Stimulated activated CD8-positive, alpha-beta memory T cell treated with anti-CD3 and anti-CD28 coated beads, Interleukin-4, amount 100 ng/mL, for 48 hours (primary cell): ENCODE measurements at places on chromosomes 2 and 18.

- DNase-seq: no peak
These were observed 164.5 kb upstream of the SIX3 start for GRCh38 chr2:44777036-44777435.

GRCh38 chr2:127957240-127957639 lies 70.6 kb downstream of the SAP130 start:
- no peak for DNase-seq

GRCh38 chr18:9697121-9697520 lies 11.0 kb upstream of the RAB31 start:
- DNase-seq: no peak

DNA sequence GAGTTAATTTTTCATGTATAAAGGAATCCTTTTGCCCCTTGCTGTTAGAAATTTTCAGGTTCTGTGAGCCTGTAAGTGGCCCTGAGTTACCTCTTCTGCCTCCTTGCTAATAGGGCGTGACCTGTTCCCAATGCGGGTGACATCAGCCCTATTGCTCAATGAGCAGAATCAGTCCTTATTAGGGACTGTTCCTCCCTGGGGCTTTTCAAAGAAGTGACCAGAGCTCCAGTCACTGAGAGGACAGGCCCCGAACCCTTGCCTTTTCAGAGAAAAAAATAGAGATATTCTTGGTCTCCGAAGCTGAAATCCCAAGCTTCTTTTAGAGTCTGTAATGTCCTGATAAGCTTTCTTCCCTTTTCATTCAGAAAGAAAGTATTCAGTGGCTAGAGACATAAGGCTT lies 8.2 kb upstream of the APOB start:
- DNase-seq: no peak

GRCh38 chr2:120528693-120529076 lies 182.7 kb downstream of the INHBB start:
- DNase-seq: no peak

- DNase-seq: no peak
These were observed 111.7 kb downstream of the SH3BP4 start for GRCh38 chr2:235063471-235063961.

GRCh38 chr2:176193048-176193447 lies 4.6 kb downstream of the HOXD1 start:
- DNase-seq: no peak

DNA sequence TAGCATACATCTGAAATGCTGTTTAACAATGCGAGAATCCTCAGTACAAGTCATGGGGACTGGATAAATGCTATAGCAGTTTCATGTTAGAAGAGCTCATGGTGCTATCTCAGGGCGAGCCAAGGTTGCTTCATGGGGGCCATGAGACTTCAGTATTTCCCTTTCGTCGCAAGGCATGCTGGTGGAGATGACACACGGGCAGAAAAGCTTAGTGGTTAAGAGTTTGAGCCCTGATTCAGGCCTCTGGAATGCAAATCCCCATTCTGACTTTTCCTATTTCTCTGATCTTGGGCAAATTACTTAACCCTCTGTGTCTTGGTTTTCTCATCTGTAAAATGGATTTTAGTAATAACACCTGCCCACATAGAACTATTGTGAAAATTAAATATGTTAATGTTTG lies 57.4 kb upstream of the EPHA4 start:
- no peak for DNase-seq

DNA sequence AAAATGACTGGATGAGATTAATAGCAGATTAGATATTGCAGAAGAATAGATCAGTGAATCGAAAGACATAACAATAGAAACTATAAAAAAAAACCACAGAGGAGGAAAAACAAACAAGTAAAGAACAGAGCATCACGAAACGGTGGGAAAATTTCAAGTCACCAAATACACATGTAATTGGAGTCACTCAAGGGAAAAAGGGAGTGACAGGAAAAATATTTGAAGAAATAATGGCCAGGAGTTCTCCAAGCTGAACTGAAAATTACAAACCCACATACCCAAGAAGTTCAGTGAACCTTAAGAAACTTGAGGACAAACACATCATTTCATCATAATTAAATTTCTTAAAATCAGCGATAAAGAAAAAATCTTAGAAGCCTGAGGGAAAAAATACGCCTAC lies 11.0 kb upstream of the IL1R1 start:
- DNase-seq: no peak

DNA sequence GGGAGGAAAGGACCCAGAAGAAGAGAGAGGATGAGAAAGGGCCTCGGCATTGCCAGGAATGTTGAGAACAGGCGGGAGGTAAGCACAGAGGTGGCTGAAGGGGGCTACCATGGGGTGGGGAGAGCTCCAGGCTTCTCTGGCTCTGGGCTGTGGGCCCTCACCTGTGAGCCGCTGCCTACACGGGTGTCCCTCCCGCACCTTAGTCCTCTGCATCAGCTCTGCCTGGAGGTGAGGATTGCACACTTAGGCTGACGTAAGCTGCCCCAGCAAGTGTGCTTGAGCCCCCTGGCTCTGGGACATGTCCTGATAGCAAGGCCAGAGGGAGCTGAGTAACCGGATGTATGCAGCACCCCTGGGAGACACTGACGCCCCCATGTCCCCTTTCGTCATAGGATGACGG lies 33.9 kb downstream of the TMEM18 start:
- DNase-seq: no peak

DNA sequence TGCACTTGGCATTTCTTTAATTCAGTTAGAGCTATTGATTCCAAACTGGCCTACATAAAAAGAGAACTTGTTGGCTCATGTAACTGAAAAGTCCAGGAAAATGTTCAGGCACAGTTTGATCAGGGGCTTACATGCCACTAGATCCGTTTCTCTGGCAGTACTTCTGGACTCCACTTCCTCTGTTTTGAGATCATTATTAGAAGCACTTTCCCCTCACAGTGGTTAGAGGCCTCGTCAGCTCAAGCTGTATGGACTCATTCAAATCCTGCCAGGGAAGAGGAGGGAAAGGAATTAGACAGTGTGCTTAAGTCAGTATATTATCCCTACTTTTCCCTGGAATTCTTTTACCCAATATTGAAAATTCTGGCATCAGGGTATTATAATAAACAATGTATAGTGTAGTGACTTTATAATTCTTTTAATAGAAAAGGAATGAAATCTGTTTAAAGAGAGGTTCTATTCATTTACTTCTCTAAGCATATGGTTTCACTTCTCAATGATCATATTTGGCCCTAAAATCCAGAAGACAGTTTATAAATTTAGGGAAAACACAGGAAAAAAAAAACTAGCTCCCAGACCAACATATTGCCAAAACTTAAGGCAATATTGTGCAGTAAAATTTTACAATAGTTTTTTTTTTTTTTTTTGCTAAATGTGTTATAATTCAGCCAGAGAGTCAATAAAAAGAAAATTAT lies 92.0 kb downstream of the ARMC9 start:
- DNase-seq: no peak

- no peak for DNase-seq
These were observed 83.9 kb downstream of the RTP5 start for GRCh38 chr2:241953324-241953928.

DNA sequence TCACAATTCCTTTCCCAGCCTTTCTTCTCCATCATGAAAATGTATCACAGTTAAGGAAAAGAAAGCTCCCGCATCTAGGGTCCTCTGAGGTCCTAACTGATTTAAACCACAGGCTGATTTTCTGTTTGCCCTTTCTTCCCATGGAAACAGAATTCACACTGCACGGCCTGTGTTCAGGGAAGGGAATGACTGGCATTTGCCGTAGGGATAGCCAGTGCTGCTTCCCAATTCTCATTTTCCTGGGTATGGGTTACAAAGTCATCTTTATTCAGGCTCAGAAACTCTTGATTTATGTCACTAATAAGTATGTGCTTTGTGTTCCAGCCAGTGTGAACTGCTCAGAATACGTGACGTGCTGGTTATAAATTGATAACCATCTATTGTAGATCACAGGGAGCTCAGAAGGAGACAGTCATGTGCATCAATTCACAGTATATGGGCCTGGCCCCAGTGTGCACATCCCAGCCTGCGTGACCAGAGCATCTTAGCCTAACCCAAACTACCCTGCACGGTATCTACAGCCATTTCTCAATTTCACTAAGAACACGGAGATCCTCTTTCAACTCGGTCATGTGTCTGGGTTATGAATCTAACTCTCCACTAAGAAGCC lies 163.3 kb downstream of the LRRC30 start:
- no peak for DNase-seq

GRCh38 chr2:53473236-53473635 lies 294.4 kb upstream of the CHAC2 start:
- no peak for DNase-seq

- no peak for DNase-seq
These were observed 136.4 kb upstream of the GPC1 start for GRCh38 chr2:240298803-240299709.

DNA sequence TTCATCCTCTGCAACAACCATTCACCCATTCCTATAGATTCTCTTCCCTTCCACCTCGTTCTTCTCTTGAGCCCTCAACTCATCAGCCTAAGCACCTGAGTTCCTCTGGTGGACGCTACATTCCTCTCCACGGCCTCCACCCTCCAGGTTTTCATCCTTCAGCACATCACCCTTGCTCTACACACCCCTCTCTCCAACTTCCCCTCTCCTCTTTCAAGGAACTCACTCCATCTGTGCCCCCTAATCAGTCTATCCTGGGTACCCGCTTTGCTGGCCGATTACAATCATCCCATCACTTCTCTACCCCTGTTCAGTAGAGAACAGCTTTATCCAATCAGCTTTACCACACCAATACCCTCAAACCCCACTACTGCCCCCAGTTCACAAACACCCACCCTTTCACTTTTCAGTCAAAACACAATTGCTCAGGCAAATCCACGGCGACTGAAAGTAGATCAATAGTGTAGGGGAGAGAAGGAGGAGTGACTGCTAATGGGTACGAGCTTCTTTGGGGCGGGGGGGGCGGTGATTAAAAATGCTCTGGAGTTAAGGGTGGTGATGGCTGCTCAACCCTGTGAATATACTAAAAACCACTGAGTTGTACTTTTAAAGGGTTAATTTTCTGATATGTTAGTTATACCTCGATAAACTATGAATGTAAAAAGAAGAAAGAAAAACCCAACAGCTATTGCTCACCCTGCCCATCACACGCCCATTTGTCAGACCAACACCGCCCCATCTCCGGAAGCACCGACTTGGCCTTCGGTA lies 857 bp downstream of the DYM start:
- peak; percentile 50 for DNase-seq

GRCh38 chr18:52441794-52442193 lies 101.8 kb downstream of the DCC start:
- DNase-seq: no peak

GRCh38 chr2:189595417-189595816 lies 14.8 kb upstream of the SLC40A1 start:
- no peak for DNase-seq

- DNase-seq: no peak
These were observed 747.4 kb upstream of the SLC8A1 start for GRCh38 chr2:41199334-41199733.

- DNase-seq: no peak
These were observed 179.1 kb downstream of the ZFP36L2 start for GRCh38 chr2:43047187-43047780.

GRCh38 chr2:170313347-170313991 lies 135.5 kb downstream of the MYO3B start:
- DNase-seq: no peak

GRCh38 chr2:102082571-102083392 lies 59.8 kb upstream of the IL1R1 start:
- peak; percentile 57 for DNase-seq

- no peak for DNase-seq
These were observed 1.6 kb upstream of the LRRFIP1 start for GRCh38 chr2:237625777-237626176.

GRCh38 chr2:134075204-134075603 lies 178.7 kb upstream of the MGAT5 start:
- DNase-seq: no peak

DNA sequence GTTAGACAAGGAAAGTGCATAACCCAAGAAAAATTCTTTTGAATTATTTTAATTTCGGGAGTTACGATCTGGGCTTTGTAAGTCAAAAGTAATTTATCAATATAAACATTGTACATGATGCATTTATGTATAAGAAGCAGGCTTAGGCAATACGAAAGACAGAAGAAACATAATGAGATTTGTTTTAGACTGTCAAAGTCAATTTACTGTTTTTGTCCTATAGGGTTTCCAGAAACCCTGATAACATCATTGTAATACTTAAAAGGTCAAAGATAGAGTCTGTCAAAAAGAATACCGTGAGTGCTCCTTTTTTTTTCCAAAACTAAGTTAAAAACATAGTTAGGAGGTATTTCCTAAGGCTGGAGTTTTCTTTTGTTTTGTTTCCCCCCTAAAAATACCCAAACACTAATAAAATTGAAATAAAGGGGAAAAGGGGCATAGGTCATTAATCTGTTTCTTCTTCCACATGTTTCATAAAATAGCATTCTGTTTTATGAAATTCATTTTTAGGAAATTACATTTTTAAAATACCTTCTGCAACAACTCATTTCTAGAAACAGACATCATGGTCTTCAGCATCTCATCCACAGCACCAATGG lies 16.1 kb downstream of the C1D start:
- DNase-seq: no peak

DNA sequence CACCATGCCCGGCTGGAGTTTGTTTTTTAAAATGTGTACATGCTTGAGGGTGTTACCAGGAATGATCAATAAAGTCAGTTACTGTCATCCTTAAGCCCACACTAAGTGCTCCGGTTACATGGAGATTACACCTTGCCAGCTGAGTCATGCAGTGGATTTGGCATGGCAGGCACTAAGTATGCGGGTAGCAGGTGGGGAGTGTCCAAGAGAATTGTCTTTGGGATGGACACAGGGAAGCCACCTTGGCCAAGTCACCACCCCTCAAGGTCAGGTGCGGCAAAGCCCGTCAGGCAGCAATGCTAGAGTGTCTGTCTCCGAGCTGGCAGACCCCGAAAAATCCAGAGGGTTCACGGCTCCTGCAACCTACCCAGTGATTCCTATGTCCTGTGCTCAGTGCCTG lies 54.8 kb downstream of the GBX2 start:
- no peak for DNase-seq

DNA sequence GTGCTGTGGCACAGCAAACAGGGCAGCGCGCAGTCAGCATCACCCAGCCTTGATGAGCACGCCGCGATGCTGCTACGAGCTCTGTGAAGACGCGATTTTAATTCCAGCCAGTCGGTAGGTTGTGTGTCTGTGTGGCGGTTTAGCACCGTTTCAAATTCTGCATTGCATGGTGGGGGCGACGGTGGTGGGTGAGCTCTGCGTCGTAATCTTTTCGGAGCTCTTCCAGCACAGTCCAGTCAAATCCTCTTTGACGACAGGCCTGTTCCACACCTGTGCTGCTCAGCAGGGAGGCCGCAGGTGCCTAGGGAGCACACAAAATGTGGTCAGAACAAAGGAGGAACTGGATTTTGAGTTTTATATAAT lies 8.6 kb downstream of the ALLC start:
- no peak for DNase-seq

DNA sequence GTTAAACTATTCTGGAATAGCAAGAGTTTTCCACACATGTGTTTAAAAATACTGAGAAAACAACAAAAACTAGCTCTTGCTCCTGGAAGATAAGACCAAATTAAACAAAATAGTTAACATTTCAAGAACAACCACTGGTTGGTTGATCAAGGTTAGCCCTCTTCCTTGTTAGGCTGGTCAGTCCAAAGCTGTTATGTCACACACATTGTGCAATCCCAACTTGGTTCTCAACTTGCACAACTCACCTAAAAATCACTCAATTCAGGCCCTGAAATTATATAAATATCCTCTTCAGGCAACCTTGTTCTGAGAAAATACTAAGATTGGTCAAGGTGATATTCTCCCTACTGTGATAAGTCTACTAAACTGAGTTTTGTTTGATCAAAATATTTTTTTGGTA lies 169.7 kb upstream of the LRP1B start:
- no peak for DNase-seq

- no peak for DNase-seq
These were observed 18.6 kb downstream of the LYPD1 start for GRCh38 chr2:132651115-132652045.
